ENCODE measurements at places on chromosomes 2 and 18. TPM values are rescaled to one million over a fixed set of nuclear protein-coding genes. Genes with fewer than 3 reads are reported as not detected.

GRCh38 chr2:57937456-57937855 lies 109.2 kb upstream of the VRK2 start:
- DNase-seq: no peak

DNA sequence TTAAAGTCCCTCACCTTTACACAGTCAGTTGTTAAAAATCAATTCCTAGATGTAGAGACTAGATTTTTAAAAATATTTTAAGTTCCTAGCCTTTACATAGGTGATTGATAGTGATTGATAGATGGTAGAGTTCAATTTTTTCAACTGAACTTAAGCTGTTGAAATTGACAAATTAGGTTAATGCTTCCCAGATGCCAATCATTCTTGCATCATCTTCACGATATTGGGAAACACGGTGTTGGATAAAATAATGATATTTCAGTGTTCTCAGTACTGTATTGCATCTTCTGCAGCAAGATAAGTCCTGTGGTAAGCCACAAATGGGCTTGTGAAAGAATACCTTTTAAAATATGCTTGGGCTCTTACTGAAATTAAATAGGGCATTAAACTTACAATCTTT lies 667.6 kb downstream of the STK39 start:
- DNase-seq: no peak

Gene MPP4
- not detected for total RNA-seq

DNA sequence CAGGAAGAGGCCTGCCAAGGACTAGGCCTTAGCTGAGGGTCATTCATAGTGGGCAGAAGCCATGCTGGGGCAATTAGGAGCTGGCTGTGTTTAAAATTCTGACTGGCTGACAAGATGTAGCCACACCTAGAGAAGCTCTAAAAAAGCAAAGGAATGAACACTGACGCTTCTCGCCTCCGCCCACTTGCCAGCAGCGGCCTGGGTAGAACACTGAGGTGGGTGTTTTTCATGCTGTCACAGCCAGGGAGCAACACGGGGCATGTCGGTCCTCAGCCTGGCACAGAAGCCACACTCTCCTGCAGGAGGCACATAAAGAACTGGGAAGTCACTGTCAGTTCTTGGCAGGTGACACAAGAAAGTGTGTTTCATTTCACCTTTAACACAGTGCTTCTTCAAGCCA lies 10.4 kb downstream of the CHST10 start:
- no peak for DNase-seq

GRCh38 chr2:75565472-75566462 lies 5.0 kb upstream of the EVA1A start:
- no peak for DNase-seq

DNA sequence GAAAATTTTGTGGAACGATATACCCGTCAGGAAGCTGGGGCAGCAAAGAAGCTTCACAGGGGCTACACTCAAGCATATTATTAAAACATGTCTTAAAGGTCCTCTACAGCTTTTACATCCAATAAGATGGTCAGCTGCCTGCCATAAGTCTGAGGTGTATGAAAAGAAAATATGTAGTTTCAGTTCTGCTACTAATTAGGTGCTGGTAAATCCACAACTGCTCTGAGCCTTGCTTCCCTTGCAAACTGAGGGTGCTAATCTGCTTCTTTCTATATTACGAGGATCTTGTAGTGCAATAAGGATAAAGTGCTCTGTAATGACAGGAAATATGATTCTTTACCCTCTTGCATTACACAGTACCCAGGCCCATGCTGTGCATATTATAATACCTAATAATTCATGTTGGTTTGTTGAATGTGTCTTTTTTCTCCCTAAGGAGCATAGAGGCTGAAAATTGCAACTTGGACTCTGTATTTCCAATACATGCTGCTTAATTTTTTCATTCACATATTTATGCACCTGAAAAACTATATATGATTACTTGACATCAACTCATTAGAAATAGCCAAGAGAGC lies 14.5 kb upstream of the SLC8A1 start:
- no peak for DNase-seq

DNA sequence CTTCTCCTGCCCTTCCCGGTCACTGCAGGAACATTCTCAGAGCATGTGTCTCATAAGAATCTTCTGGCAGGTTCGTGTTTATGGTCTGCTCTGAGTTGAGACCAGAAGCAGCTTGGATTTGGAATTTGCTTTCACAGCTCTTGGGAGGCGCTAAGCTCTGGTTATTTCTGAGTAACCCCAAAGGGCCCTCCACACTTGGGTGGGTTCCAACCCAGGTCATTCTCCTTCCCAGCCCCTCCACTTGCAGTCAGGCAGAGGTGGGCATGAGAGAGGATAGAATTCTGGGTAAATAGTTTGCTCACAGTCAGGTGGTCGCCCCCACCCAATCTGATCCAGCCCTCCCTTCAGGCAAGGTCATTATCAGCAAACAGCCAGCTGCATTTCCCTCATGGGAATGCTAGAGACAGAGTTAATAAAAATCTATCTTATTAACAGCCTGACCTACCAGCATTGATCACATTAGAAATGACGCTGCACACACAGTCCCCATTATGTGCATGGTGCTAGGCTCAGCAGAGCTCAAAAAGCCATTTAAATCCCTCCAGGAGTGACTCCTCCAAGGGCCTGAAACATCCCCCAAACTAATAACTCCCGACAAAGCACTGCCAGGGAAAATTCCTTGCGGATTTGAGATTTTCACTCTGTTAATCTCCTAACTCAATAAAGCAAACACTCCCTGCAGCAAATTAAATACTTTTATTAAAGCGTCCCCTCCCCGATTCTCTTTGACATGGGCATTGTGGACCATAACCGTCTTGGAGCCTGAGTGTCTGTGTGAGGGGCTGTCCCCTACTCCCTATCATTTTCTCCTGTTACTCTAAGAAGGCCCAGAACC lies 61.9 kb downstream of the SLC4A5 start:
- no peak for DNase-seq

DNA sequence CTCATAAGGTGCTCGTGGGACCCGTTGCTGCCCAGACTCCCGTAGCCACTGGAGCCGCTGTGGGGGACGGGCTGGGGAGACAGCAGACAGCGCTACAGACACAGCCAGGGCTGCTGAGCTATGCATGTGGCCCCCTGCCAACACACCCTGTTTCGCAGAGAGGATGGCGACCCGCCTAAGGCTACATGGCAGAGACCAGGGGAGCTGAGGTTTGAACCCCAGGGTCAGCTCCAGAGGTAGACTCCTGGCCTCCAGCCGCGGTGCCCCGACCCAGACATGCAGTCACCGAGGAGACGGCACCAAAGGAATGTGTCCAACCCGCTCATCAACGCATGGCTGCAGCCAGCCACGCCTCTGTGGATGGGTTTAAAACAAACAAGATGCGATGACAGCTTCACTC lies 21.0 kb upstream of the HES6 start:
- DNase-seq: no peak

- DNase-seq: no peak
Measured at GRCh38 chr2:233360771-233361176, 6.5 kb downstream of the DGKD start.

- no peak for DNase-seq
Measured at GRCh38 chr2:25241452-25241851, 73.1 kb upstream of the POMC start.

Gene NEU2
- not detected for total RNA-seq

DNA sequence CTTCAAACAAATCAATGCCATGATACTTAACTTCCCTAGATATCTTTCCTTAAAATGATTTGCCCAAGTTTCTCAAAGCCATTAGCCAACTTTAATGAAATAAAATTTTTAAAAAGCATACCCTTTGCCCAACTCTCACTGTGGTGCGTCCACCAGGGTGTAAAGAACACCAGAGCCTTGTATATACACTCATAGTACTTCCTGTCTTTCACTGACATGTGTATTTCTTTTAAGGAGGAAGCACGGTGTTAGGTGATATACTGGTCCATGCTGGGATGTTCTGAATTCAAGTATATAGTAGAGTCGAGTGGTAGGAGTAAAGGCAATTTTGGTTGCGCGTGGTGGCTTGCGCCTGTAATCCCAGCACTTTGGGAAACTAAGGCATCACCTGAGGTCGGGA lies 22.7 kb downstream of the AAK1 start:
- DNase-seq: no peak

DNA sequence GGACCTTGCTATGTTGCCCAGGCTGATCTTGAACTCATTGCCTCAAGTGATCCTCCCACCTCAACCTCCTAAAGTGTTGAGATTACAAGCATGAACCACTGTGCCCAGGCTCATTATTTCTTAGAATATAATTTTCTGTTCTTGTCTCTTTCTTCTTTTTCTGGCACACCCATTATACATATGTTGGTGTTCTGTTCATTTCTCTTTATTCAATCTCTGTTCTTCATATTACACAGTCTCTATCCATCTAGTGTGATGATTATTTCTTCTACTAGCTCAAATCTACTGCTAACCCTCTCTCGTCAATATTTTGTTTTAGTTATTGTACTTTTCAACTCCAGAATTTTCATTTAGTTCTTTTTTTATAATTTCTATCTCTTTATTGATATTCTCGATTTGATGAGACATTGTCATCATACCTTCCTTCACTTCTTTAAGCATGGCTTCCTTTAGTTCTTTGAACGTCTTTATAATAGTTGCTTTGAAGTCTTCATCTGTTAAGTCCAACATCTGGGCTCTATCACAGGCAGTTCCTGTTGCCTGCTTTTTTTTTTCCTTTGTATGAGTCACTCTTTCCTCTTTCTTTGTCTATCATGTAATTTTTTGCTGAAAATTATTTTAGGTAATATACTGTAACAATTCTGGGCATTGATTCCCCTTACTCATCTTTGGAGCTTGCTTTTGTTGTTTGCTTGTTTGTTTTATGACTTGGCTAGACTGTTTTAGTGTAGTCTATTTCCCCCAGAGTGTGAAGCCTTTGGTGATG lies 196.4 kb upstream of the NABP1 start:
- no peak for DNase-seq

DNA sequence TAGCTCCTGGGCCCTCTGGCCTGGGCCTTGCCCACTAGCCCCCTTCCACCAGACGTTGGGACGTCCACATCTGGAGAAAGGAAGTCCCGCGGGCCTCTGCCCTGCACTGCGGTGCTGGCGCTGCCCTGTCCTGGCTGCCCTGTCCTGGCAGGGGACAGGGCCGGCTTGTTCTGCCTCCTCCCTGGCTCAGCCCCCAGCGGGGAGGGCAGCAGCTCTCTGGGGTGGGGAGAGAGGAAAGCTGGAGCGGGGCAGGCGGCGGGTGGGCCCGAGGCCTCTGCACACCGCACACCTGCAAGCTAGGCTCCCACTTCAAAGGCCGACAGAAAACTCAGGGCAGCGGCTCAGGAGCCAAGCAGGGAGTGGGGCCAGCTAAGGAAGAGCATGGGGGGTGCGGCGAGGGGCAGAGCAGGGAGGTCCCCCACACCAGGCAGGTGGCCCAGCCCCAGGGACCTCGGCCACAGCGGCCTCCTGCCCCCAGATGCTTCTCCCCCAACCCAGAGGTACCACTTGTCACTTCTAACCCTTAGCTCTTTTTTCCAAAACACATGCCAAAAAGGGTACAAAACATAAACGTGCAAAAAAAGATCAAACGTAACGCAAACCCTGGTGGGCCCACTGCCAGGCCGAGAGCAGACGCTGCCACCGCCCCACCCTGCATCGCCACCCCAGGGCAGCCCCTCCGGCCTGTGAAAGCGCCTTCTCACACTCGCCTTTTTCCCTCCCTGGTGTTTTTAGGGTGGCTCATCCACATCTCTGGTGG lies 13.5 kb downstream of the SNED1 start:
- no peak for DNase-seq

DNA sequence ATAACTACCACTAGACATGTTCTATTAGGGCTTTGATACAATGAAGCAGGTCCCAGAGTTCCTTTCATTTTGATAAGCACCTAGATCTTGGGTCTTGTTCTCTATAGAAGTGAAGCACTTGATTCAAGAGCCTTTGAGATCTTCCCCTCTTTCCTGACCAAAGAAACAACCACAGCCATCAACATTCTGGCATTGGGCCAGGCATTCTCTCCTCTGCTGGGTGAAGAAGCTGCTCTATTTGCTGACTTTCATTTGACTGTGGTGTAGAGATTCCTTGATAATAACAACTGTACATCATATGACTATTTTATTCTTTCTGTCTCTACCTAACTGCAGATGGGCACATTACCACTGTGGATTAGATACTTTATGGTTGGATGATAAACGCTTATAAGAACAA lies 96.6 kb upstream of the LYPD1 start:
- no peak for DNase-seq

Gene GREB1L
- not detected for total RNA-seq

Gene SCYGR3
- not detected for total RNA-seq

DNA sequence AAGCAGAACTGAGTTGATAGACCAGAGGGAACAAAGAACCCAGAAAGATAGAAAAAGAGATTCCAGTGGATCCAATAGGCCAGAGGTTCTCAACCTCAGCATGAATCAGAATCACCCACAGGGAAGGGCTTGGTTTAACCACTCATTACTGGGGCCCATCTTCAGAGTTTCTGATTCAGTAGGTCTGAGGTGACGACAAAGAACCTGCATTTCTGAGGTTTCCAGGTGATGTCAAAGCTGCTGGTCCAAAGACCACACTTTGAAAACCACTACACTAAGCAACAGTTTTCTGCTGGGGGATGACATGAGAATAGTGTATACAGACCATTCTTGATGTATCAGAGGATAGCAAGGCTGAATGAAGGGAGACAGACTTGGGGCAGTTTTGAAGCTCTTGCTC lies 296.9 kb upstream of the STON1 start:
- peak; percentile 30 for DNase-seq

Gene STEAP3
- 0.14 TPM for total RNA-seq

Gene MC2R
- not detected for total RNA-seq

GRCh38 chr2:23553561-23553960 lies 168.6 kb downstream of the KLHL29 start:
- no peak for DNase-seq

Gene IL1F10
- total RNA-seq: not detected

Gene ZNF516
- total RNA-seq: 6.8 TPM

DNA sequence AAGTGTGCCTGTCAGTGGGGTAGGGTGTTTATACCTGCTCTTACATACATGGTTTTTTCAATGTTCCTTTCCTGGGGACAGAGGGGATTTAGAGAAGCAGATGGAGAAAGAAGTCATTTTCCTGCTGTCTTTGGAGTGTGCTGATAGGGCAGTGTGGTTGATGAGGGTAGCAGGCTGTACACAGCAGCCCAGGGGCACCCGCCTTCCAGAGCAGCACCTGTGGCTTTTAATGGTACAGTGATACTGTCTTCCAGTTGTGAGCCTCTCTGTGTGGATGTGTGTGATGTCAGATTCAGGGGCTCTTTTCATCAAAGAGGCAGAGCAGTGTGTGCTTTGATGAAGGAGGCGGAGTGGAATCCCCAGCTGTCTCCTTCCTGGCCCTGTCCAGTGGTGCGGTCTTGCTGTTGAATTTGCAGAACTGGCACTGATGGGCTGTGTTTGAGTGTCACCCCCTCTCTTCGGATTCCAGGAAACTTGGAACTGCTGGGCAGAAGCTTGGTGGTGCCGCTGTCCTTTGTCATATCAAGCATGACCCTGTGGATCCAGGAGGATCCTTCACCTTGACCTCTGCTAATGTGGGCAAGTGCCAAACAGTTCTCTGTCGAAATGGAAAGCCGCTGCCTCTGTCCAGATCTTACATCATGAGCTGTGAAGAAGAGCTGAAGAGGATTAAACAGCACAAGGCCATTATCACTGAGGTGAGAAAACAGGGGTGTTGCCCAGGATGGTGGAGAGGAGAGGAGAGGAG lies 259.8 kb downstream of the PHLPP1 start:
- no peak for DNase-seq

Gene ZAP70
- 156 TPM for total RNA-seq
